Thoracic aorta endothelial cell (primary cell): ENCODE measurements at places on chromosomes 1 and 21. TPM values are rescaled to one million over a fixed set of nuclear protein-coding genes. Genes with fewer than 3 reads are reported as not detected.

The SFN gene
- not detected in 2 replicates for total RNA-seq

The LAX1 gene
- total RNA-seq, result 0.13 and 0.14 TPM in 2 replicates

The PRDX6 gene
- 243 and 287 TPM in 2 replicates for total RNA-seq

The OR6N1 gene
- total RNA-seq, result not detected in 2 replicates

The SMIM11 gene
- 14.9 and 20.6 TPM in 2 replicates for total RNA-seq
